ENCODE measurements at places on chromosomes 1 and 21. TPM values are rescaled to one million over a fixed set of nuclear protein-coding genes. Genes with fewer than 3 reads are reported as not detected.
A peak's percentile ranks its signal among the peaks of the same experiment; 100 is the strongest.

GRCh38 chr21:18810136-18810535 lies 406.6 kb upstream of the TMPRSS15 start:
- no peak for DNase-seq
- H3K27me3 ChIP-seq, result no peaks in the 10 kb centered on the region
- no peak overlapping the region for H3K4me3 ChIP-seq
- H3K36me3 ChIP-seq, result no peaks in the 10 kb centered on the region

GRCh38 chr21:15122241-15122640 lies 57.4 kb upstream of the NRIP1 start:
- no peaks in the 10 kb centered on the region for H3K27me3 ChIP-seq
- H3K36me3 ChIP-seq, result no peaks in the 10 kb centered on the region
- no peak overlapping the region for H3K27ac ChIP-seq
- DNase-seq, result peak; percentile 2

DNA sequence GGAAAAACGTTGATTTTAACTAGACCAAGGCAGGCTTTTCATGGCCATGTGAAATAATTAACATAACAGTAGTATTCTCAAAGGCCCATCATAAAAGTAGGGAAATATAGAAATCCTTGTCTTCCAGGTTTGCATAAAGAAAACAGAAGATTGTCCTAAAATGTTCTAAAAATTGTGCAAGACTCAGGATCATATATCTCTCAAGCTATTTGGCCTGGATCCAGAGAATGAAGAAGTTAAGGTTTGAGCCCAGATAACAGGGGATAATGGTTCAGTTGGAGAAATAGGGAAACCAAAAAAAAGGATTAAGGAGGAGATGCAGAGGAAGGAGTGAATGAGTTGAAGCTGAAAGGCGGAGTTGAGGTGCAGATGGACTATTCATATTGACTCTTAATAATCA lies 555.5 kb upstream of the NR5A2 start:
- H3K27ac ChIP-seq, result no peak overlapping the region
- H3K4me1 ChIP-seq, result no peaks in the 10 kb centered on the region
- no peaks in the 10 kb centered on the region for H3K27me3 ChIP-seq
- no peaks in the 10 kb centered on the region for H3K36me3 ChIP-seq
- DNase-seq, result no peak

- H3K4me3 ChIP-seq, result peak overlapping the region; percentile 14
- H3K4me1 ChIP-seq, result peaks cover 40% of the 10 kb centered on the region
- DNase-seq, result peak; percentile 95
- no peaks in the 10 kb centered on the region for H3K27me3 ChIP-seq
- no peaks in the 10 kb centered on the region for H3K36me3 ChIP-seq
- H3K27ac ChIP-seq, result peak overlapping the region; percentile 81
These were observed 72.8 kb downstream of the XCL2 start for GRCh38 chr1:168470901-168471431.

DNA sequence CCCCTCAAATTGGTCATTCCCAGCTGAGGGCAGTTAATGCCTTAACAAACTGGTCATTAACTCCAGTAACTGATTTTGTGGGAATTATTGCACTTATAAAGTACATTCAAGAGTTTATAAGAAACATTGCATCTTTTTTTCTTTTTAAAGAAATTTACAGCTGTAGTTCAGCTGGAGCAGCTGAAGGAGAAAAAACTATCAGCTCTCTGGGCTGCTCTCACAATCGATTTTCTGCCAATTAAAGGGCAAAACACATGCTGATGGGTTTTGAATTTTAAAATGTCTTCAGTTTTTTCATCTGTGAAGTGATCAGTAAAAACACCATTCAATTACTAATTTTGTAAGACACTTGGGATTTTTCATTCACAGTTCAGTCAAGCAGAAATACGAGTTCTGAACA lies 74.7 kb downstream of the KIFAP3 start:
- no peak overlapping the region for H3K4me3 ChIP-seq
- DNase-seq, result no peak
- peak overlapping the region; percentile 54 for H3K27ac ChIP-seq
- H3K36me3 ChIP-seq, result no peaks in the 10 kb centered on the region
- no peaks in the 10 kb centered on the region for H3K27me3 ChIP-seq
- H3K4me1 ChIP-seq, result peaks cover 15% of the 10 kb centered on the region

- no peaks in the 10 kb centered on the region for H3K36me3 ChIP-seq
- H3K27ac ChIP-seq, result peak overlapping the region; percentile 81
- peaks cover 12% of the 10 kb centered on the region for H3K4me1 ChIP-seq
- peak; percentile 100 for DNase-seq
These were observed 369.1 kb upstream of the VAMP3 start for GRCh38 chr1:7401814-7402547.

GRCh38 chr1:58390091-58390490 lies 156.4 kb downstream of the OMA1 start:
- no peak for DNase-seq
- no peaks in the 10 kb centered on the region for H3K36me3 ChIP-seq
- H3K27me3 ChIP-seq, result no peaks in the 10 kb centered on the region
- H3K27ac ChIP-seq, result no peak overlapping the region
- peaks cover 9% of the 10 kb centered on the region for H3K4me1 ChIP-seq
- no peak overlapping the region for H3K4me3 ChIP-seq

- no peak overlapping the region for H3K4me3 ChIP-seq
- no peak for DNase-seq
- no peaks in the 10 kb centered on the region for H3K36me3 ChIP-seq
- H3K4me1 ChIP-seq, result no peaks in the 10 kb centered on the region
These were observed 11.6 kb upstream of the PADI6 start for GRCh38 chr1:17360272-17360956.

DNA sequence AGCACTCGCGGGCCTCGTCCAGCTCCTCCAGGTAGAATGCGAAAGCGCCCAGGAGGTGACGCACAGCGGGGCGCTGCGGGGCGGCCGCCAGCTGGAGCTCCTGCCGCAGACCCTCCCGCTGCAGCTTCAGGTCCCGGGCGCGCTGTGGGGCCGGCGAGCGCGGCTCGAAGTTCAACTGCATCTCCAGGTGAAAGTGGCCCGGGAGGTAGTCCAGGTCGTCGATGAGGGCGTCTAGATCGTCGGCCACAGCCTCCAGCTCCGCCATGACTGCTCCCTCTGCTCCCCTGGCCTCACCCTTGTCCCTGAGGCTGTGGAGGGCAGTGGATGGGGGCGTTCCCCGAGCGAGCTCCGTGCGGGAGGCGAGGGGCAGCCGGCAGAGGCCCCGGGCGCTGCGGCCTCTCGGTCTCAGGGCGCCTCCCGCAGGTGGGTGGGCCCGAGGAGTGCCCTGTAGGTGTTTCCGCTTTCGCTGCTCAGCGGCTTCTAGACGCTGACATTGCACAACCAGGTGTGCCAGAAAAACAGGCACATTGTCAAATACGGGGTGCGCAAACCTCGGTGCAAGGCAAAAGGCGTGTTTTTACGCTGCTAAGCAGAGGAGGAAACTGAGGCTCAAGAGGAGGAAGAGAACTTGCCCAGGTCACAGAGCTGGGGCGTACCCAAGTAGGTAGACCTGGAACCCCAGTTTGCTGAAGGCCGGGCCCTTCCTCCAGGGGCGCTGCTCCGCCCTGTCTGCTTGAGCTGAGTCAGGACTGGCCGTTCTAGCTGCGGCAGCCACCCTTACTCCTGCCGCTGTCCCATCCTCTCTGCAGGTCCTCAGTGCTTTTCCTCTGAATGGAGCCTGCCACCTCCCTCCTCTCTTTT lies at the start of gene TTC22:
TSS of gene TTC22 (minus strand) at position 425 of the 861 bp plus-strand sequence. CDS start at position 265, 160 bp downstream.
- no peaks in the 10 kb centered on the region for H3K36me3 ChIP-seq
- H3K27me3 ChIP-seq, result peaks cover 36% of the 10 kb centered on the region
- no peak for DNase-seq
- peaks cover 3% of the 10 kb centered on the region for H3K4me1 ChIP-seq
- H3K27ac ChIP-seq, result no peak within 1 kb of the TSS
- no peak within 1 kb of the TSS for H3K4me3 ChIP-seq

DNA sequence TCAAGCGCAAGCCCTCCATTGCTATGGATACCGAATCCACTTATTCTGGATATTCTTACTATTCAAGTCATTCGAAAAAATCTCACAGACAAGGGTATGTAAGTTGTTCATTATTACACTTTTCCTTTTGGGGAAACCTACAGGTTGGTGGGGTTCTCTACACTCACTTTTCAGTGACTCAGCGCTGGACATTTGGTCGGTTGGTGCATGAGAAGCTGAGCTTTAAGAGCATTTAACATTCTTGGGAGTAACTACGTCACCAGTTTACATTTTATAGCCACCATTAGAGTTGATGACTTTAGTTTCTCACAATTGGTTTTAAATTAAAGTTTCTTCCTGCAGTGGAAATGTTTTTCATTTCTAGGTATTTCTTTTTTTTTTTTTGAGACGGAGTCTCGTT lies 9.6 kb downstream of the VANGL1 start:
- no peak for DNase-seq
- peaks cover 3% of the 10 kb centered on the region for H3K36me3 ChIP-seq
- H3K4me1 ChIP-seq, result peaks cover 26% of the 10 kb centered on the region
- no peak overlapping the region for H3K27ac ChIP-seq
- H3K27me3 ChIP-seq, result no peaks in the 10 kb centered on the region
- H3K4me3 ChIP-seq, result no peak overlapping the region

- H3K4me1 ChIP-seq, result peaks cover 12% of the 10 kb centered on the region
- H3K36me3 ChIP-seq, result no peaks in the 10 kb centered on the region
These were observed 265 bp downstream of the NRDC start for GRCh38 chr1:51878308-51878615.

DNA sequence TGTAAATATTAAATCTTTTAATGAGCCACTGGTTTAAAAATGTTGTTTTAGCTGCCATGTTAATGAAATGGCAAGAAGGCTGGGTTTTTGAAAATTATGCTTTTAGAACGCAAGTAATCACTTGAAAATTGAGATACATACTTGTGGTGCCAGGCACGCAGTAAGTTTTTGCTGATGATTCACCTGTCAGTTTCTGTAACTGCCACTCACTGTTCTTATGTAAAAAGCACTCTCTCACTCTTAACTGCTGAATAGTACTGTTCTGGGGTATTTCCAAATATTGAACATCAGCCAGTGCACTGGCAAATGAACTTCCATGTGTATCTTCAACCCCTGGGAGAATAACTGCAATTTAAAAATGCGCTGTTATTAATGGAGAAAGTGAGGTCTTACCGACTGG lies 17.9 kb downstream of the LGALS8 start:
- H3K4me3 ChIP-seq, result no peak overlapping the region
- no peaks in the 10 kb centered on the region for H3K4me1 ChIP-seq
- H3K27ac ChIP-seq, result no peak overlapping the region
- no peak for DNase-seq
- H3K27me3 ChIP-seq, result no peaks in the 10 kb centered on the region
- peaks cover 44% of the 10 kb centered on the region for H3K36me3 ChIP-seq

DNA sequence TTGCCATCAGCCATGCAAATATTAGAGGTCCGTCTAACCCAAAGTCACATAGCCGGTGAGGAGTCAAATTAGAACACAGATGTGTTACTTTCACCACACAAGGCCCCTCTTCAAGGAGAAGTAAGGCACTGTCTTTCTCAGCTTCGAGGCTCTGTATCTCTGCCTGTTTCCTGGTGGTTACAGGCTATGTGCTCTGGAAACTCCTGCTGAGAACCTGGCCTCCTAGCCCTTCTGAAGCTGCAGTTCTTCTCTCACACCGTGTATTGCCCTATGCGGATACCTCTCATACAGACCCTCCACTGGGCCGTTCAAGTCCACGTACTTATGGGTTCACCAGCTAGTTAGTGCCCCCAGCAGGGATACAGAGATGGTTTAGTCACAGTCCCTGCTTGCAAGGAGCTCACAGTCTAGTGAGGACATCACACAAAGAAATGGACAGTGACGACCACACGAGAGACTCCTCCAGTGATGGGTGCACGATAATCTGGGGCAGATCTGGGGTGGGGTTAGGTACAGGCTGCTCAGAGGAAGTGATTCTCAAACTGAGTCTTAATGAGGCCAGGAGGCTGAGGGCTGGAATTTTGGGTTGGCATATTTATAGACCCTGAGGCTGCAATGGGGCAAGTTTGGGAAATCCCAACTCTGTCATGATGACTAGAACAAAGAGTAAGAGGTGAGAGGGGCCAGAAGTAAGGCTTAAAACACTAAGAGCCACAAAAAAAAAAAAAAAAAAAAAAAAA lies 22.8 kb upstream of the ELOA start:
- peaks cover 3% of the 10 kb centered on the region for H3K4me1 ChIP-seq
- no peak for DNase-seq
- H3K4me3 ChIP-seq, result no peak overlapping the region
- no peaks in the 10 kb centered on the region for H3K36me3 ChIP-seq
- H3K27me3 ChIP-seq, result no peaks in the 10 kb centered on the region

Gene ELAPOR1
- 1.2 TPM for total RNA-seq

Gene EPHX1
- total RNA-seq, result 96.9 TPM

Gene OR2T33
- total RNA-seq, result not detected

Gene USP21
- 14.4 TPM for total RNA-seq

Gene STIL
- 8.8 TPM for total RNA-seq

Gene NID1
- 76.8 TPM for total RNA-seq

Gene GPR37L1
- not detected for total RNA-seq

Gene CORT
- total RNA-seq, result 0.23 TPM

Gene APOBEC4
- total RNA-seq, result not detected

Gene LCE3D
- not detected for total RNA-seq
